ENCODE measurements at places on chromosomes 6 and 20.
A peak's percentile ranks its signal among the peaks of the same experiment; 100 is the strongest.

DNA sequence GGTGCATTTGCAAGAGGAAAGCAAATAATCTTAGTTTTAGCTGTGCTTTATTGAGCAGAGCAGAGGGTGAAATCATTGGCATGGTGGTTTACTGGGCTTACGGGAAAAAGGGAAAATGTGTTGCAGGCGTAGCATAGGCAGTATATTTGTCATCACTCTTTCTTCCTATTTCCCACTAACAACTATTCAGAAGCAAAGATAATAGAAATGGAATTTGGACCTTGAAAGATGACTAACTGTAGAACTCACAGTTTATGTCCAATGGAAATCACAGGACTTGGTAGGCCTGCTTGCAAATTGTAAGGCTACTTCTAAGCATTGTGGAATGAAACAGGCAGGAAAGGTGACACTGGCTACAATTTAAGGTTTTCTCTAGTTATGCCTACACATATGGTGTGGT is 611.9 kb upstream of the MAN1A1 start:
- DNase-seq: no peak

DNA sequence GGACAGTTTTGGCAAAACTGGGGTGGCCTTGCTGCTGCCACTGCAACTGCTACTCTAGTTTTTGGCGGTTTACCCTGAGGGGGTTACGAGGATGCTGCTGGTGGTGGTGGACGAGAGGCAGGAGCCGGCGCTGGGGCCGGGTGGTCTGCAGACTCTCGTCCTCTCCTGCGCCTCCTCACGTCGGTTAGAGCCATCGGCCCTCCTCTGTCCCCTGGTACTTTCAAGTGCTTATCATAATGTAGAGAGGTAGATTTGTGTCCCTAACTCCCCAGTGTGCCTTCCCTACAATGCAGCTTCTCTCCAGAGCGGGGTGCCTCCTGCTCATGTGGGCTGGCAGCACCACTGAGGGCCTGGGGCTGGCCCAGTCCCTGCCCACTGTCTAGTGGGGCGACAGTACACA is 25.9 kb downstream of the PNLDC1 start:
- no peak for DNase-seq

DNA sequence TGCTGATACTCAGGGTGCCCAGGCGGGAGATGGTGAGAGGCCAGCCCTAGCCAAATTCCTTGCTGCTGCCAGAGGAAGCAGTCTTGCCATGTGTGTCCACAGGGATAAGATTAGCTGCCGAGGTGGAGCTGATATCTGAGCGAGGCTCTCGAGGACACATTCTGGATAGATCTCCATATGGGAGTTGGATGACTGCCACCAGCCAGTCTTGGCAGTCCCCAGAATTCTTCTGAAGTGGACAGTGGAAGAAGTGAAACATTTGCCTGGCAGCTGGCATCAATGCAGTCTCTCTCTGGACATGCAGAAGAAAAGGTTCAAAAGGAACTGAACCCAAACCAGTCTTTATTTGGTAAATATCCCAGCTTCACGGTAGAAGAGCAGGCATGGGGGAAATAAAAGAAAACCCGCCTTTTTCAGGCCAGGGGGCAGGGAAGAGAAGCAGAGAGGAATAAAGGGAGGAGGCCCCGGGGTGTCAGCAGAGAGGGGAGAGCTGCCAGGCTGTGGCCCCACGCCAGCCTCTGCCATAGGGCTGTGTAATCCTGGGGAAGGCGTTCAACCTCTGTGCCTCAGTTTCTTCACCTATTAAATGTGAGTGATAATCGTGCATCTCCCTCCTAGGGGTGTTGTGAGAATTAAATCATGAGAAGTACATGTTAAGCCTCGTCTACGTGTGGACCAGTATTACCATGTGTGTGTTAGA is 3.7 kb upstream of the FUCA2 start:
- DNase-seq: no peak

DNA sequence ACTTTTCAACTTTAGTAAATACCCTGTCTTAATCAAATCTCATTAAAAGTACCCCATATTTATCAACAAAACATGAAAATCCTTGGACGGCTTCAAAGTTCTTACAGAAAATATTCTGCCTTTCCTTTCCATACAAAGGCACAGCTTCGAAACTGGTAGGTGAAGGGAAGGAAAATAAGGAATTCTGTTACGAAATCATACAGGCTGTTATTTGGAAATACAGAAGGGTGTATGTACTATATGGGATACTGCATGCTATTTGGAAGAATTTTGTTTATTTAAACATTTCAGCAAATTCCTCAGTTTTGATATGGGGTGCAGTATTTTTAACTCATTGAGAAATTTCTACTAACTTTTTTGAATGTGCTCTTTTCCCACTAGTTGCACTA is 138.4 kb upstream of the BTN3A2 start:
- no peak for DNase-seq

- no peak for DNase-seq
These were observed 249.1 kb downstream of the TBC1D7 start for GRCh38 chr6:13079096-13079723.

GRCh38 chr6:99609905-99610489 is 3.4 kb downstream of the PRDM13 start:
- DNase-seq: no peak

DNA sequence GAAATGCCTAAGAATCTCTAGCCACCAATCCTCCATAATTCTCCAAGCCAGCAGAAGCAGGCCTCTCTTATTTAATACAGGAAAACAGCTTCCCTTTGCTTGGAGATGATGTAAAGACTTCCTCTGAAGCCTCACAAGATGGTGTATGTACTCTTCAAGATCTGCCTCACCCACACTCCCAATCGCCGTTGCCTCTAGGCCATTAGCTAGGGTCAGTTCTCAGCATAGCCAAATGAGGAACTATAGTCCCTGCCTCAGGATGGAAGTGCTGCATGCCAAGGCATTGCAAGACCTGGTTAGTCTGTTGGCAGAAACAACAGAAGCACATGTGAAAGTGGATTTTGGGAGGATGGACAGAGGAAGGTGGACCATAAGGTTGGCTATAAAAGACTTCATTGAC is 139.1 kb downstream of the SCML4 start:
- DNase-seq: no peak

- no peak for DNase-seq
These were observed 718.7 kb upstream of the ADGRB3 start for GRCh38 chr6:67916399-67916798.

DNA sequence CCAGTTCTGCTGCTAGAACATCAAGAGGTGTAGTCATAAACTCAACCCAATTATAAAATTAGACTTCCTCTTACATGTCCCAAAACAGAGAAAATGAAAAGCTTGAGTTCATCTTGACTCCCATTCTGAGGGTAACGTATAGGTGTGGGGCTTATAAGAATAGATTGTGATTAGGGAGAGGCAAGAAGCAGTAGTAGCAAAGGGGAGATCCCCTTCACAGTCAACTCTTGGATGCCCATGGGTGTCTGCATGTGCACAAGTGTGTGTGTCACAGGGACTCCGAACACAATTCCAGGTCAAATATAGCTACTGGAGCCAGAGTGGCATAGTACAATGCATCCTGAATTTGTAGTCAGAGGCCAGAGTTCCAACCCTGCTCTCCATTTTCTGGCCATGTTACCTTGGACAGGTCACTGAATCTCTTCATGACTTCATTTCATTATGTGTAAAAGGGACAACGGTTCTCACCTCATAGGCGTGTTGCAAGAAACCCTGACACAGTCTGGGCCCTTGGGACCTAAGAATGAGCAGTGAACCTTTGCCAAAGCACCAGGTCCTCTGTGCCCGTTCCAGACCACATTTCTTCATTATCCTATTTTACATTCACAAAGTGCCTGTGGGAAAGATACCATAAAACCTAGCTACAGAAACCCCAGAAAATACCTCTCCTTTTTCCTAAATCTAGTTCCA is 11.8 kb downstream of the GSTA4 start:
- no peak for DNase-seq

GRCh38 chr6:45880676-45881075 is 135.0 kb downstream of the CLIC5 start:
- DNase-seq: no peak

DNA sequence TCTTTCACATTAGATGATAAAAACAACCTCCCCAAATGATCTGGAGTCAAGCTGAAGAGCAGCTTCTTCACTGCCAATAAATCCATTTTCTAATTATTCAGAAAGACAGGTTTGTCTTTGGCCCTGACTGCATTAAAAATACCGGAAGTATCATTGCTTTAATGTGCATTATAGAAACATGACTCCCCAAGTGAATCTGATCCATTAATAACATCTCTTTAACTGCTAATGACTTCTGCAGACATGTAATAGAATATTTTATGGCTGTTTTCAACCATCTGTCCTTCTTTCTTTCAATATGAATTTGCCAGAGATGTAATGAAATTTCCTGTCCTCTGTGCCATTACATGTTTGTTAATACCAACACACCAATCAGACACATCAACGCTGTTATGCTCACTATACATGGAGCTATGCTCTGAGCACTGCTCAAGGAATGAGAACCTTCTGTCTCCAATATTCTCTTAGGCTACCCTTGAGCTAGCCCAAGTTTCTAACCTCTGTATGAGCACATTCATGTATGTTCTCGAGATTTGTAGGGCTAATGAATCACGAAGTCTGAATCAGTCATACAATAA is 87.8 kb downstream of the LYRM4 start:
- DNase-seq: no peak

DNA sequence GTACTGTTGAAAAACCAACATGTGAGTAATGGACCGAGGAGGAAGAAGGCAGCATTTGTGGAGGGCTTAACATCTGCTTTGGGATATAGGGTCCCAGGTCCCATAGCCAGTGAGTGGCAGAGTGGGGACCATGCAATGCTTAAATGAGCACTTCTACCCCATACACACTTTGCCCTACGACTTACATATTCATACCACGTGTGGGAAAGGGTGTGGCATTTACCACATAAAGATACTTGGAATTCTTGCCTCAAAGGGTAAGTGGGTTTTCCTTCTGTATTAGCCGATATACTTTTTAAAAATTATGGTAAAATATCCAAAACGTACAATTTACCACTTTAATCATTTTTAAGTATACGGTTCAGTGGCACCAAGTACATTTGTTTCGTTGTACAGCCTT is 199.3 kb downstream of the BACH2 start:
- DNase-seq: no peak

- no peak for DNase-seq
These were observed 12.8 kb upstream of the TPD52L1 start for GRCh38 chr6:125140808-125141207.

- peak; percentile 80 for DNase-seq
These were observed 25.3 kb downstream of the NTSR1 start for GRCh38 chr20:62733891-62734290.

All from RWPE2 (cell line).